Activated CD8-positive, alpha-beta memory T cell treated with anti-CD3 and anti-CD28 coated beads for 4 hours (primary cell): ENCODE measurements at places on chromosomes 1 and 21.

GRCh38 chr1:82090104-82090503 lies 289.4 kb downstream of the ADGRL2 start:
- no peak for DNase-seq

GRCh38 chr21:44987301-44987885 lies 47.6 kb downstream of the SLX9 start:
- DNase-seq: no peak

DNA sequence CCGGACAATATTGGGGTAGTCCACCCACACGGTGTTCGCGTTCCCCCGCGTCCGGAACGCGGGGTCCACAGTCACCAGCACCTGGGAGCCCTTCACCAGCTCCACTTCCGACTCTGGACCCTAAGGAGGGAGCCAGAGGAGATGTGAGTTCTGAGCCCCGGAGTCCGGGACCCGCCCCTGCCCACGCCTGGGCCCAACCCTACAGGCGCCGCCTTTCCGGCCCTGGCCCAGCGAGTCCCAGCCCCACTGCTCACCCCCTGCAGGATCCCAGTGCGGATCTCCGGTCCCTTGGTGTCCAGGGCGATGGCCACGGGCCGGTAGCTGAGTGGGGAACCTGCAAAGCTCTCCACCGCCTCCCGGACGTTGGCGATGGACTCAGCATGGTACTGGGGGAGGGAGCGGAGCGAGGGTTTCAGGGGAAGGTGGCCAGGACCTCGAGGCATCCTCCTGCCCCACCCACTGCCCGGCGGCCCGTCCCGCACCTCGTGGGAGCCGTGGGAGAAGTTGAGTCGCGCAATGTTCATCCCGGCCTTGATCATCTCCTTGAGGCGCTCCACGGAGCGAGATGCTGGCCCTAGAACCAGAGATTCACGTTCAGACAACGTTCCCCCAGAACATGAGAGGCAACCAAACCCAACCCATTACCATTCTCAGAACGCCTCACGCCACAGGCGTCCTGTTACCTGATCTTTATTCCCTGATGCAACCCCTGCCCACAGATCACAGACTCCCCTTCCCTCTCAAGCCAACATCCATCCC lies 5.9 kb downstream of the PKLR start:
- DNase-seq: no peak

DNA sequence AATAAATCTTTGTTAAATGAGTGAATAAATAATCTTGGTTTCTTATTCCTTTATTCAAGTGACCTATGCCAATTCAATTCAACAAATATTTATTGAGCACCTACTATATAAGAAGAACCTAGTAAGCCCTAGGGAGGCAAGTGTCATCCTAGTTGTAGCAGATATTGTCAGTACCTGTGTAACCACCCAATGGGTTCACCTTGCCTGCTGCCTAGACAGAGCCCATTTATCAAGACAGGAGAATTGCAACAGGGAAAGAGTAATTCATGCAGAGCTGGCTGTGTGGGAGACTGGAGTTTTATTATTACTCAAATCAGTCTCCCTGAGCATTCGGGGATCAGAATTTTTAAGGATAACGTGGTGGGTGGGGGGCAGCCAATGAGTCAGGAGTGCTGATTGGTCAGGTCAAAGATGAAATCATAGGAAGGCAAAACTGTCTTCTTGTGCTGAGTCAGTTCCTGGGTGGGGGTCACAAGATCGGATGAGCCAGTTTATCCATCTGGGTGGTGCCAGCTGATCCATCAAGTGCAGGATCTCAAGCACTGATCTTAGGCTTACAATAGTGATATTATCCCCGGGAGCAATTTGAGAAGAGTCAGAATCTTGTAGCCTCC lies 53.8 kb upstream of the KCNA3 start:
- no peak for DNase-seq
